MV-4-11 (cell line): ENCODE measurements at places on chromosomes 1 and 21.
A peak's percentile ranks its signal among the peaks of the same experiment; 100 is the strongest.

DNA sequence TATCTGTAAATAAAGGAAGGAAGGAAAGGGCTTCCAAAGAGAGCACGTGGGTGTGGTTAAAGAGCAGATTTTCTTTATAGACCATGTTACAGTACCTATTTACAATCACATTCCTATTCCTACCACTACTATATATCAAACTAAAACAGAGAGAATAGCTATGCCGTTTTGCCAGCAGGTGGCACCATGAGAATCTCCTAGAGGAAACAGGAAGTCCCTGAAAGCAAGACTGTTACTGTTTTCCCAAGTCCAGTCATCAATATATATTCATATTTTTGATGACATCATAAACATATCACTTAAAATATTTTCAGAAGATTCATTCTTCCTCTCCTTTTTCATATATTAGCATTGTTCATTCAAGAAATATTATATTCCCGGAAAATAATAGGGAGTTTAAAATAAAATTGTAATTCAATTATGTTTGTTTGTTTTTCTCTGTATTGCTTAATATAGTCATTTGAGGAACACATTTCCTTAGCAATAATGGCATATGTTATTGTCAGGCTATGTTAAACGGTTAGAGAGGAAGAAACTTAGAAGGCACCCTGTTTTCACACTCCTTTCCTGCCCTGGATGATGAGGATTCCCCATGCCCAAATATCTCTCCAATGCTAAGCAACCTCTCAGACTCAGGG lies 6.6 kb downstream of the CCDC190 start:
- DNase-seq, result peak; percentile 64

GRCh38 chr1:204931313-204931712 lies 60.7 kb downstream of the NFASC start:
- no peak for DNase-seq

- peak; percentile 65 for DNase-seq
Measured at GRCh38 chr1:9823943-9824701, at the start of gene CLSTN1. Gene CLSTN1, minus strand, starts transcription at chr1:9823965. Its CDS starts 232 bp downstream, at chr1:9823733.

GRCh38 chr1:84427250-84428188 lies 29.2 kb downstream of the DNASE2B start:
- no peak for DNase-seq

DNA sequence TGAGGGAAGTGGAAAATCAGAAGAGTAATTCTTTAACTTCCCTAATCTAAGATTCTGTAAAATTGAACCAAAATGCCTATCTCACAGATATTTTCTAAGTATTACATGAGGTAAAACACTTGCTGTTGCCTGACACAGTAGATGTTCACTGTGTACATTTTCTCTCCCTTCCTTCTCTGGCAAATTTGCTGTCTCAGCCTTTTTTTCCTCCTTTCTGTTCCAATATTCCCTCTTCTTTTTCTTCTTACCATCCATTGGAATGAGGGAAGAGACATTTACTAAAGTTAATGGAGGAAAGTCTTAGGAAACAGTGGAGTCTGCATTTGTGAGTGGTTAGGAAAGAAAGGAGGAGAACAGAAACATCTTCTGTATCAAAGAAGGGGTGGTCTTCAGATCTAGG lies 239.9 kb downstream of the ZP4 start:
- DNase-seq, result no peak

DNA sequence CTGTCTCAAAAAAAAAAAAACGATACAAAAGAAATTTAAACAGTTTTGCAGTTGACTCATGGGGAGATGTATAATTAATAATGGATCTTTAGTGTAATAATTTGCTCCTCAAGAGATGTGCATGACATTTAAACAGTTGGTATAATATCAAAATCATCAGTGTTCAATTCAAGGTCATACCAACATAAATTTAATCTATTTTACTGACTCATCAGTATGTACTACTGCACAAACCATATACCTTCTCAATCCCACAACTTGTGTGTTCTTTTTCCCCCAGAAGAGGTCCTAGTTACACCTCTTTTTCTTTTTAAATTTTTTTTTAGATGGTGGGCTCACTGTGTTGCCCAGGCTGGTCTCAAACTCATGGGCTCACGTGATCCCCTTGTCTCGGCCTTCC lies 23.6 kb downstream of the CDKN2C start:
- no peak for DNase-seq

DNA sequence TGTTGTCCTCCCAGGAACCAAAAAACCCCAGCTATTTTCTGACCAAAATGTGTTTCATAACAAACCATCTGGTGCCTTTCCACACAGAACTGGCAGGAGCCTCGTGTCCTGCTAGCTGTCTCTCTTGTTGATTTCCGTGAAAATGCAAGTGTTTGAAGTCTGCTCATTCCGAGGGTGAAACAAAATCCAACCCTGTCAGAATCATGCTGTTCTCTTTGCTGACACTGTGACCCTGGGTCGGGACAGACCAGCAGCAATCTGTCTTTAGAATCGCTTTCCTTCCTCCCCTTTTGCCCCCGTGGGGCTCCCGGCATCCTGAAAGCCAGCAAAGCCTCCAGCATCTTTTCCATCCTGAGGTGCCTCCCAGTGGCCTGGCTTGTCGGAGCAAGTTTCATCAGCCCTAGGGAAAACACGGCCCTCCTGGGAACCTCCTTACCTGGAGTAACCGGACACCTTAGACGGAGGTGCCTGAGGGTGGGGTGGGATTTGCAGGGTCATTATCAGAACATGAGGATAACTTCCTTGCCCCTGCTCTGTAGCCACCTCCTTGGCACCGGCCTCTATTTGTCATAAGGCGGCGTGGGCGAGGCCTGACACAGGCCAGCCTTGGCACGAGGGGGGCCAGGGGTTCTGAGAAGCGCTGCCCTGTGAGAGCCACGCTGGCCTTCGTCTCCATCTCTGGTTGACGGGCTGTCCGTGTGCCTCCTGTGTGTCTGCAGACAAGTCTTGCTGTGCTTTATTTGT lies 24.9 kb downstream of the LDLRAP1 start:
- peak; percentile 74 for DNase-seq

DNA sequence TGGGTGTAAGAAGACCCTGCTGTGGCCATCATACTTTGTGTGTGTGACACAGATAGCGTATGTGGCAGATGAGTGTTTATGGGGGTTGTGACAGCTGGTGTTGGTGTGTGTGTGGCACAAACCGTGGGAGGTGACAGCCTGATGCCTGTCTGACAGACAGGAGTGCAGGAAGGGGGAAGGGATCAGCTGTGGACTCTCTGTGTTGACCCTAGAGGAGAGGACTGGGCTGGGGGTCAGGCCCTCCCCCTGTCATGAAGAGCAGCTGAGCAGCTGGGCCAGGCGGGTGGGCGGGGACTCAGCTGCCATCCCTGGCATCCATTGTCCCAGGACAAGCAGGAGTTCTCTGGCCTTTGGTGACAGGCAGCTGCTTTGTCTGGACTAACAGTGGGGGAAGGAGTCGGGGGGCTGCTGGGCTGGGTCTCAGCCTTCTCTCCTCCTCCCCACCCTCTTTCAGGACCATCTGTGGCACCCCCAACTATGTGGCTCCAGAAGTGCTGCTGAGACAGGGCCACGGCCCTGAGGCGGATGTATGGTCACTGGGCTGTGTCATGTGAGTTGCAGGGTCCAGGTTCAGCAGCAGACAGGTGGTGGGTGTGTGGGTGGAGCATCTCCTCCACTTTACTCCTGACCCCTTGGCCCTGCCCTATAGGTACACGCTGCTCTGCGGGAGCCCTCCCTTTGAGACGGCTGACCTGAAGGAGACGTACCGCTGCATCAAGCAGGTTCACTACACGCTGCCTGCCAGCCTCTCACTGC lies 2.3 kb downstream of the PLK3 start:
- DNase-seq, result no peak

GRCh38 chr1:54577612-54578011 lies 29.6 kb downstream of the ACOT11 start:
- DNase-seq, result no peak

DNA sequence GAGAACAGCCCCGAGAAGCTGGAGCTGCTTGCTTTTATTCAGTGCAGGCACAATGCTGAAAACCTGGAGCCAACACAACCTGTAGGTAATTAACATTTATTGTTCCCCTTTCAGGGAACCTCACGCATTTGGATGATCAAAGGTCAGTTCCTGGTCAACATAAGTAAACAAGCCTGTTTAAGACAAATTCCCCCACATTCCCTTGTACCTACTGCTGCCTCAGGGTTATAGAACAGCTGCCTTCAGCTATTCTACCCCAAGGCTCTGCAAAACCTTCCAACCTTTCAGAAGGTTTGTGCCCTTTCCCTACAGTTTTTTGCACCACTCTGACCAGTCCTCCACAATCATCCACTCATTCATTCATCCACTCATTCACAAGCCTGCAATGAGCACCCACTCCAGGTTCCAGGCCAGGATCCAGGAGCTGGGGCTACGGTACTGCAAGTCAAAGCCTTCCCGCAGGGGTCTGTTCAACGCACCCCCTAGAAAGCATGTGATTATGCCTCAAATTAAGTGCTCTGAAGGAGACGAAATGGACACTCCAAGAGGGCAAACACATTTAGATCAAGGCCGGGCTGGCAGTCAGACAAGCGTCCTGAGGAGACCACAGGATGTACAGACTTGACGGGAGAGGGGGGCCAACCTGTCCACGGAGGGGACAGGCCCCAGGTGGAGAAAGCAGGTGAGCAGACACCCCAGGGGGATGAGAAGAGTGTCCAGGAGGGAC lies 683.9 kb downstream of the MATN1 start:
- DNase-seq, result no peak

DNA sequence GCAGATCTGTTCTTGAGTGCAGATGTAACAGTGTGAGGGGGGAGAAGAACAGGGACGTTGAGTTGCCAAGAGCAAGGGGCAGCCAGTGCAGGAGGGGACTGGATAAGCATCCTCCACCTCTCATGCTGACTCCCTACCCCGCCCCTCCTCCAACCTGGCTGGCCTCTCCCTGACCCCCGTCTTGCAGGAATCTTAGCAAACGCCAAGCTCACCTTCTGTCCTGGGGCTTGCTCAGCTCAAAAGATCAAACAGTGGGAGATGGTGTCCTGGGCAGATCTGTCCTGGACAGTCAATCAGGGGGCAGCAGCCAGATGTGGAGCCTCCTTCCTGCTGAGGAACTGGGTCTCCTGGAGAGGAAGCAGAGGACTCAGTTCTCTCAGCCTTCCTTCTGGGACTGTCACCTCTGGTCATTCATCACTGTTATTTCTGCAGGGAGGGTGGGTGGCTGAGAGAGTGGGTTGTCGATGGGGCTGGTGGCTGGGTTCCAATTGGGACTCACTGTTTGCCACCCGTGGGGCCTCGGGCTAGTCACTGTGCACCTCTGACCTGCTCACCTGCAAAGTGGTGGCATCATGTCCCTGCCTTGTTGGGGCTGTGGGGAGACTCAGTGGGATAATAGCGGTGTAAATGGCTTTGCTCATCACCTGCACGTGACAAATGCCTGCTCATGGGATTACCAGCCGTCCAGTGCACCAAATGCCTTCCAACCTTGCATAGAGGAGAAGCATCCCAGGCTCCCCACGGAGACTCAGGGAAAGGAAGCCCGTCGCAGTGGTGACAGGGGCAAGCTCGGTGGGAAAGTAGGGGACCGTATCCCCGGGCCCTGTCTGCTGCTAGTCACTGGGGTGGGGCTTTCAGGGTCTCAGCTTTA lies 154.4 kb downstream of the PTPRU start:
- no peak for DNase-seq

DNA sequence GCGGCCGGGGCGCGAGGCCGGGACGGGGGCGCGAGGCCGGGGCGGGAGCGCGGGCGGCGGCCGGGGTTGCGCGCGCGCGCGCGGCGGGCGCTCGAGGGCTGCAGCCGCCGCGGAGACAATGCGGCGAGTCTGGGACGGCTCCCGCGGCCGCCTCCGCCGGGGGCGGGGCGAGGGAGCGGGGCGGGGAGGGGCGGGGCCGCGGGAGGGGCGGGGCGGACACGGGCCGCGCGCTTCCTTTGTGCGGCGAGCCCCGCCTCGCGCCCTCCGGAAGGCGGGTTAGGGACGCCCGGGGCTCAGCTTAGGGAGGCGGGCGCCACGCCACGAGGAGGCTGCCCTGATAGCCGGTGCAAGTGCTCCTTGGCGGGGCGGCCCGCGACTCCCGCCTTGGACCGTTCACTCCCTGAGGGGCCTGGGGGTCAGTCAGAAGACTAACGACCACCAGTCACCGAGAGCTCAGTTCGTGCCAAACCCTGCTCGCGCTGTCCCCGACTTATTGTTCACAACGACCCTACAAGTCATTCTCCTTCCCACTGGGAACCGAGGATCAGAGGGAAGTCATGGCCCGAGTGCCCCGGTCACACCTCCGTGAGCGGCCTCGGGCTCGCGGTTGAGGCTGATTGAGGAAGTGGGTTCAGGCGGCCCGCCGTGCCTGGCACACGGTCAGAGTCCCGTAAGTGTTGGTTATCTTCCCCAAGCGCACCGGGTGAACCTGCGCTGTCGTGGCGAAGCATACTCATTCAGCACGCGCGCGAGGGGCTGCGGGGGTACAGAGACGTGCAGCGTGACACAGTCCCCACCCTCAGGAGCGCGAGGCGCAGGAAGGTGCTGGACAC lies 29.1 kb upstream of the A3GALT2 start:
- DNase-seq, result peak; percentile 71

DNA sequence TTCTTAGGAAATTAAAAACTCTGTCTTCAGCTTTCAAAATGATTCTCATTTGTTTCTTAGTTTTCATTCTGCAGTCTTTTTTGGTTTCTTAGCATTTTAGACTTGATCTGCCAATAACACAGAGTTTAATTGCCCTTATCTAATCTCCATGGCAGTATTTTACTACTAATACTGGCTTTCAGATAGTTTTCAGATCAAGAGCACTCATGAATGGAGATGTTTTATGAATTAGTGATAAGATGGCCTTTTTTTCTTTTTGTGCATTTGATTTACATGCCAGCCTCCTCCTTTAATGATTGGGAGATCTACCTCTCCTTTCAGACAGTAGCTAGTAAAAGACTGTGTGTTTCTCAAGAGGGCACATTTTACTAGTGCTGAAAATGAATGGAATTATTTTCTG lies 5.6 kb downstream of the MIA3 start:
- DNase-seq, result no peak

DNA sequence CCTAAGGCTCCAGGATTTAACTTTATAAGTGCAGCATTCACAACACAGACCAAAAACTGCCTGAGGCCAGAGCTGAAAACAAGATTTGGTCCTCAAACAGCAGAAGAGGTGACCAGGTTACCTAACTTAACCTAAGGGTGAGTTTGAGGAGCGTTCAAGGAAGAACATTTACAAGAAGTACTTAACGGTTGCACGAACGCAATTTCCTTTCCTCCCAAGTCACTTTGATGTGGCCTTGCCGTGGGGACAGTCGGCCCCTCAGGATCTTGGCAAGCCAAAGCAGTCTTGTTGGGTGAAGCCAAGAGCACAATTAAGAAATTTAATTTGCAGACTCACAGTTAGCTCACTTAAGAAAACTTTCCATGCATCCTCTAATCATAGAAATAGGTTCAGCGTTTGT lies 202.6 kb upstream of the COA6 start:
- no peak for DNase-seq

- DNase-seq, result peak; percentile 49
Measured at GRCh38 chr1:223748405-223748772, 36.0 kb downstream of the CAPN2 start.

- DNase-seq, result no peak
Measured at GRCh38 chr1:76419603-76420002, 345.1 kb downstream of the ST6GALNAC3 start.

- no peak for DNase-seq
Measured at GRCh38 chr1:206636671-206637070, 1.3 kb downstream of the DYRK3 start.

GRCh38 chr1:17434016-17434415 lies 5.5 kb downstream of the RCC2 start:
- DNase-seq, result no peak

GRCh38 chr21:43917515-43918384 lies 52.7 kb downstream of the AGPAT3 start:
- DNase-seq, result no peak

GRCh38 chr1:51960262-51960661 lies 30.2 kb downstream of the RAB3B start:
- no peak for DNase-seq

GRCh38 chr1:1116701-1117468 lies 996 bp upstream of the C1orf159 start:
- DNase-seq, result no peak

GRCh38 chr1:20373764-20374163 lies 83.1 kb downstream of the VWA5B1 start:
- no peak for DNase-seq
